ENCODE measurements at places on chromosomes 12 and 14.

- no peak for DNase-seq
Measured at GRCh38 chr12:10634427-10634826, 21.0 kb upstream of the MAGOHB start.

GRCh38 chr12:130658145-130658911 lies 57.8 kb downstream of the RIMBP2 start:
- no peak for DNase-seq

DNA sequence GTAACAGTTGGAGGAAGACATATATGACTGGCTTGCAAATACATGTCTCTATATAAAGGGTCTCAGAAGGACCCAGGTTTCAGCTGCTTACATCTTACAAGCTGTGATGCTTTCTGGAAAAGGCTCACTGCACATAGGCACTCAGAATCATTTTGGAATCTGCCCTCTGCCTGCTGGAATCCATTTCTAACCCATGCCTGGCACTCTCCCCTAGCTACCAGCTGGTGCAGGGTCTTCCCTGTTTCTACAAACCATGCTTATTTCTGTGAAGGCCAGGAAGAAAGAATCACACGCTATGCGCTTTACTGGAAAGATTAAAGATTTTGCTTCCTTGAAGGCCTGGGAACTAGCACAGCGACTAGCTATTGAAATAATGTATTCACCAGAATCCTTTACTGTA lies 151.3 kb downstream of the DICER1 start:
- no peak for DNase-seq

GRCh38 chr12:20572451-20572850 lies 122.7 kb upstream of the SLCO1C1 start:
- no peak for DNase-seq
